Mesangial cell (primary cell): ENCODE measurements at places on chromosomes 6 and 20. TPM values are rescaled to one million over a fixed set of nuclear protein-coding genes. Genes with fewer than 3 reads are reported as not detected.

The CLVS2 gene
- 0.16 TPM in 1 of 2 replicates, not detected in the other for total RNA-seq

The MCHR2 gene
- total RNA-seq = not detected in 2 replicates

The SLC22A1 gene
- 0.51 and 0.98 TPM in 2 replicates for total RNA-seq

The COL10A1 gene
- not detected in 2 replicates for total RNA-seq

The ERGIC3 gene
- 196 and 283 TPM in 2 replicates for total RNA-seq

The OR2H1 gene
- not detected in 2 replicates for total RNA-seq

The LTB gene
- 1.3 and 2.0 TPM in 2 replicates for total RNA-seq

The BCAS4 gene
- 18.4 and 24.2 TPM in 2 replicates for total RNA-seq
